ENCODE measurements at places on chromosomes 1 and 21.
A peak's percentile ranks its signal among the peaks of the same experiment; 100 is the strongest.

DNA sequence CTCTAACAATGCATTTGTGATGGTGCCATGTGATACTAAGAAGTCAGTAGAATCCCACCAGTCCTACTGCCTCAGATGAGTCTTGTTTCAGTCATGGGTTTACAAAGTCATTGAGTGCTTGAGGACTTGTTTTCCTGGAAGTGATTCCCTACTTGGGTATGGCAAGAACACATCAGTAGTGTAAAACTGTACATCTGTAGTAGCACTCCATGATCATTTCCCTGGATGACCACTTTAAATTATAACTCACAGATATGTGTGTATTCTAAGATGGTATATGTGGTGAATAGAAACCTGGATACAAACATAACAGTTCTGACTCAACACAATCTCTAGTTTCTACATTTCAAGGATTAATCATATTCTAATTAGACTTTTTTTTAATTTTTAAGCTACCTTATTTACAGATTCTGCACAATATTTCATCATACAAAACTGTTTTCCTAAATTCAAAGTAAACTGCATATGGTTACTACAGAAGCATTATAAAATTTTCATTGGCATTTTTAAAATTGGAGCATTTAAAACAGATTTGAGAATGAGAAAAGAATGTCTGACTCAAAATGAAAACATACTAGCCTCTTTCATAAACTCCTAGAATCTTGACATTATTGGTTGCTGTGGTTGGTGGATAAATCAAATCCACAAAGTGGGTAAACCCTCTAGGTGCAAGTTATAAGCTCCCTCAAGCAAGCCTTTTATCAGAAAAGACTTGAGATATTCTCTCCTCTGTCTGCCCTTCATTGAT is 6.8 kb upstream of the PSMG1 start:
- DNase-seq, result no peak

GRCh38 chr1:65026235-65026634 is 59.9 kb upstream of the JAK1 start:
- DNase-seq, result peak; percentile 20

DNA sequence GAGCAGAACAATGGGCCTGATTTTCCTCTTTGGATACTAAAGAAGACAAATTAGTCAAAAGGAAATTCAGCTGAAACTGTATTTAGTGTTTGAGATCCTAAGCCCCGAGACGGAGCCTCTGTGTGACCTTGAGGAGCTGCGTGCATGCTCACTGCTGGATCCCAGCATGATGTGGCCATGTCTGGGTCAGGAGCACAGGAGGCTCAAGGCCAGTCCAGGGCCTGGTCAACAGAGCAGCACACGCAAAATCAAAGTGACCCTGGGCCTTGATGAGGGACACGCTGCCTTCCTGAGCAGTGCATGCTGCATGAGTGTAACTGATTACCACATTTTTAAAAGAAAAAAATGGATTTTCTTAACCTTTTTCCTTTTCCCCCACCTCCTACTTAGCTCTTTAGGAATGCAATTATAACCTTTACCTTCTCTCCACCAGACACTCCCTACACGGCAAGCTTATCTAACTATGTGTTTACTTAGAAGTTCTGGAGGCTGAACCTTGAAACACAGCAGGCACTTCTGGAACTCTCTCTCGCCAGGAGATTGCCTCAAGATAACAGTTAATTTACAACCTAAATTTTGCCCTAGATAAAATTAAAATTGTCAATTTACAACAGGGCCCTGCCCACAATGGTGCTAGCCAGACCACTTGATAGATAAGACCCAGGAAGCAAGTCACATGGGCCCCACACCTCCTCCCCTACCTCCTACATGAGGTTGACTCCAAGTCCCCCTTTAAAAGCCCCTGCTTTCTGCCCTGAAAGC is 144.6 kb downstream of the LRIG2 start:
- DNase-seq, result no peak

GRCh38 chr1:221521686-221522085 is 220.2 kb downstream of the DUSP10 start:
- no peak for DNase-seq

- DNase-seq, result no peak
Observed at GRCh38 chr1:245054105-245054504, 100.7 kb upstream of the KIF26B start.

- DNase-seq, result no peak
Observed at GRCh38 chr1:174008269-174008668, 13.9 kb downstream of the RC3H1 start.

DNA sequence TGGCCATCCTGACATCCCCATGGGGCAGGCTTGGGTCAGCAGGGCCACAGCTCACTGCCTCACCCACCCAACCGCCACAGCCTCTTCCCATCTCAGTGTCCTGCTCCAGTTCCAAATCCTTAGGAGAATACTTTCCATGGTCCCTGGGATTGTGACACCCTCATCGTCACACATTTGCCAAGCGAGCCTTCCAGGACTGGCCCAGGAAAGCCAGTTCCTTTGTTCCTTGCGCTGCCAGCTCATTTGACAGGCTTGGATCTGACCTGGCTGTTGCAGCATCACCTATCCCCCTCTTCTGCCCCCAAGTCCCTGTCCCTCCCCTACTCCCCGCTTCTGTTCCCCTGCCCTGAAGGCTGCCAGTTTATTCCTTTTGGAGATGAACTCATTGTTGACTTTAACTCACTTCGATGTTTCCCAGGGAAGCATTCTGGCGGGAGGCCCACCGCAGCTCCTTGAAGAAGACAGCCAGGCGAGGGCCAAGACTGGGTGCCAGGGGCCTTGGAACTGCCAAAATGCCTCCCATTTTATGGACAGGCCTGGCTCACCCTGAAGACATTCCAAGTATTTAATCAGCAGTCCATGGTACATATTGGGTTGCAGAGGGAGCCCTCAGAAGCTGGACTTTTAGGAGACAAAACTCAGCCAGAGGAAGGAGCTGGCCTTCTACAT is 10.2 kb upstream of the GNL2 start:
- peak; percentile 64 for DNase-seq

DNA sequence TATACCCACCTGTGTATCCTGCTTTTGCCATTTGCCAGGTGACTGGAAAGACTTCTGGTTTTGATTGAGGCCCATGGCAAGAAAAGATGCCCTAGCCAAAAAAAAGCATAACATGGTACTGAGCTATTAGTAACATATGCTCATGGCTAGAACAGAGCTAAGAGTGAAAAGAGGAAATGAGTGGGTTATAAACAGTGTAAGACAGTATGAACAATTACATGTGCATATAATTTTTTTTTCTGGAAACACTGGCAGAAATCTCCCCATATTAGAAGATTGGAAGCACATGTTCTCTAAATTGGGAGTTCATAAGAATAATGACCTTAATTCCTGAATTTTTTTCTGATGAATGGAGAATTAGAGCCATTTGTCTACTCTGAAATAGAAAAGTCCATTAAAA is 41.2 kb upstream of the PDC start:
- no peak for DNase-seq

DNA sequence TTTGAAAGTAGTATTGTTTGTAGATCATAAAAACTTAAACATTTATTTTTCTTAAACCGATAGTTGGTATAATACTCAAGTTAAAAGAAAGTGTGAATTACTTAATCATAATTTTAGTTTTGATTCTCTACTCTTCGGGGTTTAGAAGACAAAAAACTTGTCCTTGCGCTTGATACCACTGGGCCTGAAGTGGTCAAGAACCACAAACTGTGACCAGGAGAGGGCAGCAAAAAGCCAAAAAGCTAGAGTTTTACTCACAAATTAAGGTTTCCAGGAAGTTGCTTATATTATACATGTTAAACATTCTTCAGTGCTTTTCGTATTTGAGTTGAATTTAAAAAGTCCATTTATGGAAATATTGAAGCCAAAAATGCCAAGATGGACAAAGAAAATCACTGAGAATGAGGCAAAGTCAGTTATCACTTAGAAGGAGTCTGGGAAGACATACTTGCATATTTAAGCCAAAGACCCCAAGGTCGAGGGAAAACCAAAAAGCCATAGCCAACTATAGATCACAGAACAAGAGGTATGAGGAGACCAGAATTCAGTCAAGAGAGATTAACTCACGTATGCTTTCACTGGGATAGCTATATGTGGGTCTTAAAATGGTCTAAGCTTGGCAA is 34.2 kb downstream of the EFCAB7 start:
- peak; percentile 41 for DNase-seq

- DNase-seq, result no peak
Observed at GRCh38 chr21:44371596-44371995, 18.2 kb downstream of the TRPM2 start.

DNA sequence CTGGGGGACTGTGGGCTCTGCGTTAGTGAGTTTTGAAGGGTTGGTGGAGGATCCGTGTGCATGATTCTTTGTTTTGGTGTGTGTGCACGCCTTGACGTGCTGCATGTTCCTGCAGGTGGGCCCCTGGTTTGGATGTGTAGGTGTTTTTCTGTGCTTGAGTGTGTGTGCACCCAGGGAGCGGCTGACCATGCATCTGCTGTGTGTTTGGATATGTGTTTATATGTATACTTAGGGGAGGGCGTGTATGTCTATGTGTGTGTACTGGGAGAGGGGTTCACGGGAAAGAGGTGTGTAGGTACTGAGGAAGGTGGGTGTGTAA is 1.1 kb downstream of the VANGL2 start:
- DNase-seq, result no peak

GRCh38 chr1:97853221-97853620 is 67.6 kb downstream of the DPYD start:
- no peak for DNase-seq

GRCh38 chr1:247487057-247487456 is 29.2 kb upstream of the OR2B11 start:
- no peak for DNase-seq

- DNase-seq, result peak; percentile 68
Observed at GRCh38 chr1:25204797-25205480, 27.4 kb downstream of the SYF2 start.
